ENCODE measurements at places on chromosomes 7 and 10.

DNA sequence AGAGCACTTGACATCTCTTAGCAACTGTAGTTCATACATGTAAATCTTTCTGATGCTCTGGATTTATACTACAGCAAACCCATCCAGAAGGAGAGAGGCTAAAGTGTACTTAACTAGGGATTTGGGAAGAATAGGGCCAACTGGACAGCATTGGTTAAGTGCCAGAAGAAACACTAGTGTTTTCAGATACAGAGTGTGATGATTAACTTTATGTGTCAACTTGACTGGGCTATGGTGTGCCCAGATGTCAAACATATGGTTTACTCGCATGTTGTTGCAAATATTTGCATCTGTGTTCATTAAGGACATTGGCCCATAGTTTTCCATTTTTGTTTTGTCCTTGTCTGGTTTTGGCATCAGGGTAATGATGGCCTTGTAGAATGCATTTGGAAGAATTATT, 384.7 kb upstream of the KCND2 start:
- DNase-seq = no peak

GRCh38 chr7:149109969-149110368, 16.2 kb downstream of the ZNF425 start:
- no peak for DNase-seq

DNA sequence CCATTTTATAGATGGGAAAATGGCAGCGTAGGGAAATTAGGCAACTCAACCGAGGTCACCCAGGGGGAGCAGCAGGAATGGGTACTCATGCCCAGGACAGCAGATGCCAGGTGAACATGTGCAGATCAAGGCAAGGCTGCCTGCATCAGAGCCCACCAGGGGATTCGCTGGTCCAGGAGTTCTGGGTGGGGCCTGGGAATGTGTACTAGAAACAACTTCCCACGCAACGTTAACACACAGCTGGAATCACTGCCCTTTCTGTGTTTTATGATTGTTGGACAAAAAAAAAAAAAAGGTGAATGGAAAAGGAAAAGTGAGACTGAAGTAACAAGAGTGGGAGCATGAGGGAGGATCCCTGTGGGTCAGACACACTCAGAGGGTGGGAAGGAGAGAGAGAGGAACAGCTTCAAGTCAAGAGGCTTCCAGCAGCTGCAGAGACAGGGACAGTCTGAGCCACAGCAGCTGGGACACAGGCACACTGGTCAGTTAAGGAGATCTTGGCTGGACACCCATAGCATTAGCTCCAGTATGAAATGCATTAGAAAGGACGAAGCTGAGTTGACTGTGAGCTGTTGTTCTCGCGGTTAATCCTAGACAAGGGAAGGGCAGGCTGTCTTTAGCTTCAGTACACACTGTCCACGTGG, 187.9 kb upstream of the INHBA start:
- no peak for DNase-seq

- no peak for DNase-seq
Observed at GRCh38 chr10:130206216-130206737, 70.1 kb downstream of the GLRX3 start.

DNA sequence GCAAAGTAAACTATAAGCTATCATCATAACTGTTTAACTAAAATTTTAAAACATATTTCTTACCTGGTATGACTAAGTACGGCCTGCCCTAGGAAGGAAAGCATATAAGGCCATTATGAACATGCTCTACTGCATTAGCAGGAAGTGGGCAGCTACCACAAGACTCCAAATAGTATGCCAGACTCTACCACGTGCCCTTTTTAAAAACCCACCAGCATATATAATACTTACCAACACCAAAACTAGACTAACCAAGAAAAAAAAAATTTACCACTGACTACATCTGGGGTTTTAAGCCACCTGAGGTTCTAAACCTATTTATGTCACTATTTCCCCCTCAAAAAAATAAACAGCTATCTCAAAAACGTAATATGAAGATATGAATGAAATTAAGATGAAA, 30.1 kb downstream of the NUDCD3 start:
- no peak for DNase-seq

DNA sequence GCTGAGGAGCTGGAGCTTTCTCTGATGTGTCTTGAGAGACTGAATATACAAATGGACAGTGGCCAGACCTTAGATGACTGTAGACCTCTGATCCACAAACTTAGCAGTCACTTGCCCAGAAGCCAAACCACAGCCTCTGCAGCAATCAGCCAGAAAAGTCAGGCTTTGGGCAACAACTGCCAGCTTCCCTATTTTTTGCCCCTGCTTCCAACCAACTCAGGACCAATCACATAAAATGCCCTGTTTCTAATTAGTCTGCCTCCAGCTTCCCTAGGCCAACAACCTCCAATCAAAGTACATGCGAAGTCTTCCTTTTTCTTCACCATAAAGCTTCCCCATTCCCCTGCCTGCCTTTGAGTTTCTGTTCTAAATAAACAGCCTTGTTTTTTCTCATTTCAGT, 37.8 kb upstream of the CACUL1 start:
- no peak for DNase-seq

DNA sequence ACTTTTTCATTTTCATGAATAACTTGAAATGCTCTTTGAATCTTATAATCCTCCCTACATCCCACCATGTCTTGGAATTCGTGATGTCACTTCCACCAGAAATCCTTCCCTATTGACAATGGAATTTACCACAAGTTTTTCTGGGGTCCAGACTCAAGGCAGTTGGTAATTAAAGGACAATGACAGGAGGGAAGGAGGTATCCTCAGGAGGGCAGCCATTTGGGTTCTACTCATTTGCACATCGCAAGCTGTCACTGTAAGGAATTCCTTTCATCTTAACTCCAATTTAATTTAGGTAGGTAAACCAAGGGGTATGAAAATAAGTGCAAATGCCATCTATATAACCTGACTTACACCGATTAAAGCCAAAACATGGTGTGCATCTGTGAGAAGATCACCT, 21.9 kb downstream of the LRRC17 start:
- DNase-seq = no peak

GRCh38 chr7:135728136-135728669, at the start of gene SLC13A4:
Gene SLC13A4, minus strand, starts transcription at chr7:135728186. Its CDS starts 690 bp downstream, at chr7:135727496.
- DNase-seq = no peak

DNA sequence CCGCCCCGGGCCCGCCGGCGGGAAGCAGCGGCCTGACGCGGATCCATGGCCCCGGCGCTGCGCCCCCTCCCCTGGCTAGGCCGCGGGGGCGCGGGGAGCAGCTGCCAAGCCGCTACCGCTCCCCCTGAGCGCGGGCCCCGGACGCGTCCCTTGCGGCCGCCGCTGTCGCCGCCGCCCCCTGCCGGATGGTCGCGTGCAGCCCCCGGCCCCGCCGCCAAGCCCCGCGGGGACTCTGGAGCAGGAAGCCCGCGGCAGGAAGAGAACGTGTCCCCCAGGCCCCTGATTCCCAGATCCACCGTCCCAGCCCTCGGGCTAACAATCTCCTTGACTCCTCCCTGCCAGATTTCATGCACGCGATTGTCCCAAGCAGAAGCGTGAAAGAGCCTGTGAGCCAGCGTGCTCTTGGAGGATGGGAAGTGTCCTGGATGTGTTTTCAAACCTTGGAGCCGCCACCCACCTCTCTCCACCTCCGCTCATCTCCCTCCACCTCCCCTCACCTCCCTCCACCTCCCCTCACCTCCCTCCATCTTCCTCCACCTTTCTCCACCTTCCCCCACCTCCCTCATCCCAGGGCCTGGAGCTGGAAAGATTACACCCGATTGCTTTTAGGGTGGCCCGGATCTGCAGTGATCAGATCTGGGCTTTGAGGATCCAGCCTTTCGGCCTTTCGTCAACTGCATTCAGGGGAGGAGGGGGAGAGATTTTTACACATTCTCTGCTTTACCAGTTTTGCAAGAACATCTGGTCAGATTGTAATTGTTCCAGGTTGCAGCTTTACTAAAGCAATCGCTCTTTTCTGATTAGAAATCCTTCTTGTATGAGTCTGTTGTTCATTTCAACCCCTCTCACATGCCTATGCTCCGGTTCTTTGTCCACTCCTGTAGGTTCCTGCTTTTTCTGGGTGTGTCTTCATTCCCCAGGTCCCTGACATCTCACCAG, 570 bp upstream of the PRTFDC1 start:
- no peak for DNase-seq

- DNase-seq = peak; percentile 72
Observed at GRCh38 chr7:155644178-155644970, at the start of gene RBM33. Gene RBM33, plus strand, starts transcription at chr7:155644661. Its CDS starts 216 bp downstream, at chr7:155644877.

DNA sequence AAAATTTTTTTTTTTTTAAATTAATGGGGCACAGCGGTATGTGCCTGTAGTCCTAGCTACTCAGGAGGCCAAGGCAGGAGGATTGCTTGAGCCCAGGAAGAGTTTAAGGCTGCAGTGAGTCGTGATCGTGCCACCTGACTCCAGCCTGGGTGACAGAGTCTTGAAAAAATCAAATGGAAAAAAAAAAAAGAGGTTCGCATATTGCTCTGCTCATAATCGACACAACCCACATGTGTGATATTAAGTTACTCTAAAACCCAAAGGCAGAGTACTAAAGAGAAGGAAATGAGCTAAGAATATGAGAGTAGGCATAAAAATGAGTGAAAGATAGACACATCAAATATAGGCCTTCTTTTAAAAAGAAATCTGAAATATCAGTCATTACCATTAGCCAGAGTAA, 66.3 kb downstream of the IGF2BP3 start:
- DNase-seq = no peak
